EL (cell line): ENCODE measurements at places on chromosomes 7 and 10.

DNA sequence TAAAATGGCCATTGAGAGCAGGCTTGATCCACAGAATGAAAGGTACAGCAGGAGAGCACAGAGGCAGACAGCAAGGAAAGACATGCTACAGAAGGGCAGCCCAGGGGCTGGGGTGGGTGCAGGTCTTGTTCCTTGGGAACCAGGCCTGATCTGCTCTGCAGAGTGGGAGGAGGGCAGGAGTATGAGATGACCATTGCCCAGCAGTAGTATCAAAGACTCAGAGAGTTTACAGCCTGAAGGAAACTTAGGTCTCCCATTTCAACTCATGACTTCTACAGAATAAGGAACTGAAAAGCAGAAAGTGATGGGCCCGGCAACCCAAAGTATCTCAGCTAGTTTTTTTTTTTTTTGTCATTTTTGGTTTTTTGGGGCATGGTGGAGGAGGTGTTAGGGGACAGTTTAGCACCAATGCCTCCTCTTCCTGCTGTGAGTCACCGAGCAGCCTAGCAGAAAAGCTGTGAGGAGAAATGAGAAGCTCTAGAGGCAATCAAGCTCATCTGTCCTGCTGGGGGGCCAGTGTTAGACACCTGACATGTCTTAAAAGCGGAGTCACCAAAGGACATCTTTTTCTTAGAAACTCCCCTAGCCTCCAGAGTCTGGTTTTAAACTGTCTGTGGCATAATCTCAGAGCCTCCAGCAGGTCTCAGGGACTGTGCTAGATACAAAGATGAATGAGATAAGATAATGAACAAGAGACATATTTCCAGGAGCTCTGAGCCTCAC is 34.3 kb upstream of the HERPUD2 start:
- DNase-seq, result no peak

GRCh38 chr7:130160455-130160854 is 44.8 kb downstream of the TMEM209 start:
- DNase-seq, result no peak

- DNase-seq, result no peak
Measured at GRCh38 chr7:37310327-37311080, 138.2 kb downstream of the ELMO1 start.

GRCh38 chr10:67098461-67098860 is 172.6 kb downstream of the LRRTM3 start:
- no peak for DNase-seq

- DNase-seq, result no peak
Measured at GRCh38 chr7:935164-935873, 19.2 kb downstream of the ADAP1 start.

DNA sequence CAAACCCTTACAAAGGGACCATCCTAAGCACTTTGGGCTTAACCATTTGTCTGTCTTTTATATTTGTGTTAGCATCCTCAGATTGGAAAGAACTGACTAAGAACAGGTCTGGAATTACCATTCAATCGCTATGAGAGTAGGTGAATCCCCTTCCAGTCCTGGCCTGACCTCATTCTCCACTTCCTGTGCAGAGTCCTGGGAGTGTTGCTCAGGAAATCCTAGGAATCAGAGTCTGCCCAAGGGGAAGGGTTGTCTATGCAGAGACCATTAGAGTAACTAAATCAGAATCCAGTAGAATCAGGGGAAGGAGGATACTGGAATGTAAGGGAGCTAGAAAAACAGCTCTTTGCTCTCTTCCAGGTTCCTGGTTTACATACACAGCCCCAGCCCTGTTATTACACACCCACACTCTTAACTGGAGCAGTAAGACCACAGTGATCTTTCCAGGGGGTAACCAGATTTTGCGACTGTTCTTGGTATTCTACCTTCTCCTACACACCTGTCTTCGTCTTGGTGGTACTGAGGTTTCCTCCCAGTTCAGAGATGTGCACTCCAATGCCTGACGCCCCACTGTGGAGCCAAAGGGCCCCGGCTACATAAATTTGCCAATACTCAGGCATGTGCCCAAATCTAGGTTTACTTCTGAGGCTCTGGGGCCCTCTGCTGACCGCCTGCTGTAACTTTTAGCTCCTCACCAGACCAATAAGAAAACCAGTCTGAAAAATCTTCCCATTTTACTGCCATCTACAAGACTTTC is 103.7 kb downstream of the RNF216 start:
- DNase-seq, result peak; percentile 74

GRCh38 chr7:47380325-47381133 is 201.4 kb downstream of the TNS3 start:
- no peak for DNase-seq

GRCh38 chr7:154371424-154371823 is 319.2 kb downstream of the DPP6 start:
- no peak for DNase-seq

DNA sequence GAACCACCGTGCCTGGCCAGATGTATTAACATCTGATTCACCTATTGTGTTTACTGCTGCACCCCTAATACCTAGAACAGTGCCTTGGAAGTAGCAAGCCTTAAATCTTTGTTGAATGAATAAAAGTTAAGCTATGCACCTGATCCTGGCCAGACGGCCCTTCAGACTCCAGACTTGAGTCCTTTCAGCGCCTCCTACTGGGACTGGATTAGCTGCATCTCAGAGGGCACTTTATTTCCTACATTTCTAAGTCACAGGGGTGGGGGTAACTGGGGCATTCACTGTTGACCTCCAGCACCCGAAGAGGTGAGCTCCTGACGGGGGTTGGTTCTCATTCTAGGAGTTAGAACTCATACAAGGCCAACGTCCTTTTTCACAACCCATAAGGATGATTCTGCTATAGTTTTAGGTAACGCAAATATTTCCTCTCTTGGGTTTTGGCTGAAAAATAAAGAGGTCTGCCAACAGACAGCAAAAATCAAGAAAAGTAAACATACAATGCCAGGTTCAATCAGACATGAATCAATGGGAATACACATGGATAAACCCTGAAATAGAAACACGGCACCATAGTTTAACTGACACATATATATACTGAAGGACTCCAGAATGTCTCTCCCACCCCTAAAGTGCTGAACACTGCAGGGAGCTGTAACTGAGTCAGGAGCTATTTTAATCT is 48.0 kb upstream of the DLG5 start:
- DNase-seq, result peak; percentile 25

DNA sequence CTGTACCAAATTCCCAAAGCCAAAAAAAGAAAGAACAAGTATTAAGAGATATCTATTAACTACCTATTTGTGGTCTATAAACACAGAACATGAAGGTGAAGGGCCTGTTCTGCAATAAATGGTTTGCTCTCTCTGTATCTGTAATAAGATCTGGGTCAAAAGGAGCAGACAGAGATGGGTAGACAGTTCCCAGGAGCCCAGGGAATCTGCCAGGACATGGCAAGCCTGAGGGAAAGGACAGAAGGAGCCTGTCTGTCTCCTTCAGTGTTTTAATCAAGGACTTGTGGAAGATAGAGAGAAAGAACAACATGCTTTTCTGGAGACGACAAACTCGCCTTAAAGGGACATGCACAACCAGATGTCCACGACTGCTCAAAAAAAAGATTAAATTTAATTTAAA is 165.7 kb downstream of the ELMO1 start:
- no peak for DNase-seq

DNA sequence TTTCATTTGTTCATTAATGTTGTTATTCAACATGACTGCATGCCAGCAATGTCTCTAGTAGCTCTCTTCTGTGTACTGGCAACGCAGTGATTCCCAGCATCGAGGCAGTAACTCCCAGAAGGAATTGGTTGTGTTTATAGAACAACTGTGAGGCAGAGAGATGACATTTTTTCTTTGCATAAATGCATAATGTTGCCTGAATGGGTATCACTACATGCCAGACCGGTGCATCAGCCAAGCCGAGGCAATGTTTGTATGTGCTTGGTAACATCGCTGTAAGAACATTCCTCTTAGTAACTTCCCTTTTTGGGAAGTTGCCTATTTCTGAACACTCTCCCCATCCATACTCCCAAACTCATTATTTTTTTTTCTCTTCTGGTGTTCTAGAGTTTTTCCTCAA is 182.9 kb downstream of the HTR7 start:
- DNase-seq, result peak; percentile 89

GRCh38 chr10:88958721-88959120 is 6.1 kb upstream of the ACTA2 start:
- no peak for DNase-seq

DNA sequence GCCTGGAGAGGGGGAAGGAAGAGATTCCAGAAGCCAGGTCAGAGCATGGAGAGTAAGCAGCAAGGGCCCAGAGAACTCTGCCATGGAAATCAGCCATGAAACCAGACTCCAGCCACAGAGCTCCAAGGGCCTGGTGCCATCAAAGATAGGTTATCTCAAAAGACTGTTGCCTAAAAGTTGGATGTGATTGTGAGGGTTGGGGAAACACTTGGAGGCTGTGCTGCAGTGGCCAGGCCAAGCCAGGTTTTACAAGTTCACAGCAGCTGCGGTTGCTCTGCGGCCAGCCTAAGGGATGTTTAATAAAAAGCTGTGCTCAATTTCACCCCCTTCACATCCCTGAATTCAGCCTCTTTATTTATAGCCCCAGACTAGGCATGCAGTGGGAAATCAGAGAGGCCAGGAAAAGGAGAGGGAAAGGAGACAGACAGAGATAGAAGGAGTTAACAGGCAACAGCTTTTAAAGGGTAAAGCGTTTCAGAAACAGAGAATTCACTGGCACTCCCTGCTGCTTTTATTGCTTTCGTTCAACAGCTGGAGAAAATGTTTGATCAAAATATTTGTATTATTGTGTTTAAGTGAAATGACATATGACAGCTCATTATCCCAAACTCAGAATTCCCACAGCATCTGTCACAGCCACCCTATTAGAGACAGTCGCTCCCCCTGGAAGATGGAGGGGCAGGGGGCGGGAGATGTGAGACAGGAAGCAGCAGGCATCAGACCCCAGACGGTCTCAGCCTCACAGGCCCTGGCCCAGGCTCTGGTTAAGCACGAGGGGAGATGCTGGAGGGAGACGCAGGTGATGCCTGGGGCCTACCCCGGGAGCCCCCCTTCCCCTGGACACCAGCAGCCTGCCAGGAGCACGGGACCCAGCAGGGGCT is 140.1 kb downstream of the GLI3 start:
- DNase-seq, result no peak

DNA sequence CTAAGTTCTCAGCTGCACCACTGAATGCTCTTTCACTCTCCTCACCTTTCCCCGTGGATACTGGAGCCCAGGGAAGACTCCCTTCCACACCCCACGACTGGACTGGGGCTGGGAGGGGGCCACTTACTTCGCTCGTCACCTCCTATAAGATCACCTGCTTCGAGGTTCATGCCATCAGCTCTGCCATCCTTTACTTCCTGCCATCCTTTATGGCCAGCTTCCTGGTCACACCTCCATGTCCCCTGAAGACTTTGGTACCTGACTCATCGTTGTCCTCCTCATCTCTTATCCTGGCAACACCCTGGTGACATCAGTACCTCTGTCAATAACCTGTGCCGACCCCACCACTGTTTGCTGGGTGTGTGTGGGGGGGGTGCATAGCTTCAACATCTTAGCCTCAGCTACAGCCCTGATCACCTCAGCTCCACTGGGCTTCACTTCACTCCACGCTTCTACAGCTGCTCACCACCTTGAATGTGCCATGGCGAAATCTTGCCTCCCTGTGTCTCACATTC is 8.7 kb upstream of the VDAC2 start:
- DNase-seq, result no peak

DNA sequence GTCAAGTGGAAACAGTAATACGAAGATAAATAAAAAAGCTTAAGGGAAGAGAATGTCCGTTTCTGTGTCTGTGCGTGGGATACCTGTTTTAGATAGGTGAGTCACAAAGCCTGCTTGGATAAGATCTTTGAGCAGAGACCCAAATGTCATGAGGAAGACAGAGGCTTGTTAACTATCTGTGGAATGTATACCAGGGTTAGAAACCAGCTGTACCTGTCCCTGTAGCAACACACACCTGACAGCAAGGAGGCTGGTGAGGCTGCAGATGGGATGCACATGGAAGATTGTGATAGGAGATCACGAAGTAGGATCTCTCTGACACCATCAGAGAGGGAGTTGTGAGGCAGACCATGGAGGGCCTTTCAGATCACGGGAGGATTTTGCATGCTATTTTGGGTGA is 105.3 kb downstream of the ARHGAP21 start:
- DNase-seq, result no peak

DNA sequence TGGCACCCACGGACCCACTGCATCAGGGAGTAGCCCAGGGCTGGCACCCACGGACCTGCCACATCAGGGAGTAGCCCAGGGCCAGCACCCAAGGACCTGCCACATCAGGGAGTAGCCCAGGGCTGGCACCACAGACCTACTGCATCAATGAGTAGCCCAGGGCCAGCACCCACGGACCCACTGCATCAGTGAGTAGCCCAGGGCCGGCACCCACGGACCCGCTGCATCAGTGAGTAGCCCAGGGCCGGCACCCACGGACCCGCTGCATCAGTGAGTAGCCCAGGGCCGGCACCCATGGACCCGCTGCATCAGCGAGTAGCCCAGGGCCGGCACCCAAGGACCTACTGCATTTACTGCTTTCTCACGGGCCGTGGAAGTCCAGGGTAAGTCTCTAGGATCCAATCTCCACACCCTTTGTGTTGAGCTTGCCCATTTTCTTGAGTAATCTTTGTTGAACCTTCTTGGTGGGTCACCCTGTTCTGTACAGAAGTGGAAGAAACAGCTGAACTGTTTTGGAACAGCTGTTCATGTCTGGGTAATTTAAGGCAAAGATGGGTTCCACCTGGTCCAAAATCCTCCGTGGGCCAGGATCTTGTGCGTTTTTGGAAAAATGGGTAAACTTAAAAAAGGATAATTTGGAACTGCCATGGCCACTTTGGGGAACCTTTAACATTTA is 69.0 kb downstream of the VIPR2 start:
- DNase-seq, result no peak

GRCh38 chr7:94060752-94061151 is 56.6 kb upstream of the BET1 start:
- peak; percentile 52 for DNase-seq

GRCh38 chr7:140200061-140200989 is 23.5 kb upstream of the KDM7A start:
- peak; percentile 16 for DNase-seq

DNA sequence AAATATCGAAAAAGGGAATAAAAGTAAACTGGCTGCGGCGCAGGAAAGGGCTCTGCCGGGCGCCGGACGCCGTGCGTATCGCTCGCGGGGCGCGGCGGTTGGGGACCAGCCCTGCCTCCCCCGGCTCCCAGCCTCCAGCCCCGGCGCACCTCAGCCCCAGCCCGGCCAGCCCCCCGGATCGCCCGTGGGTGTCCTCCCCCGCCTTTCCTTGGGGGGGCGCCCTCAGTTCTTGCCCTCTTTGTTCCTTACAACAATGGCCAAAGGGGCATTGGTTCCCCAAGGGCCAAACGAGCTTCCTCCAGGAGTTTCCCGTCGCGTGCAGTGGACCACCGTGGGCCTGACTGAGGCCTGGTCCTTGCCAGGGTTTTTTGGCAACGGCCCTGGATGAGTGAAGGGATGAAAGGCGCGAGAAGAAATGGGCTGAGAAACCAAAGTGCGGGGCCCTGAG is 1.2 kb downstream of the MACROH2A2 start:
- peak; percentile 18 for DNase-seq
